ENCODE measurements at places on chromosomes 7 and 10.

DNA sequence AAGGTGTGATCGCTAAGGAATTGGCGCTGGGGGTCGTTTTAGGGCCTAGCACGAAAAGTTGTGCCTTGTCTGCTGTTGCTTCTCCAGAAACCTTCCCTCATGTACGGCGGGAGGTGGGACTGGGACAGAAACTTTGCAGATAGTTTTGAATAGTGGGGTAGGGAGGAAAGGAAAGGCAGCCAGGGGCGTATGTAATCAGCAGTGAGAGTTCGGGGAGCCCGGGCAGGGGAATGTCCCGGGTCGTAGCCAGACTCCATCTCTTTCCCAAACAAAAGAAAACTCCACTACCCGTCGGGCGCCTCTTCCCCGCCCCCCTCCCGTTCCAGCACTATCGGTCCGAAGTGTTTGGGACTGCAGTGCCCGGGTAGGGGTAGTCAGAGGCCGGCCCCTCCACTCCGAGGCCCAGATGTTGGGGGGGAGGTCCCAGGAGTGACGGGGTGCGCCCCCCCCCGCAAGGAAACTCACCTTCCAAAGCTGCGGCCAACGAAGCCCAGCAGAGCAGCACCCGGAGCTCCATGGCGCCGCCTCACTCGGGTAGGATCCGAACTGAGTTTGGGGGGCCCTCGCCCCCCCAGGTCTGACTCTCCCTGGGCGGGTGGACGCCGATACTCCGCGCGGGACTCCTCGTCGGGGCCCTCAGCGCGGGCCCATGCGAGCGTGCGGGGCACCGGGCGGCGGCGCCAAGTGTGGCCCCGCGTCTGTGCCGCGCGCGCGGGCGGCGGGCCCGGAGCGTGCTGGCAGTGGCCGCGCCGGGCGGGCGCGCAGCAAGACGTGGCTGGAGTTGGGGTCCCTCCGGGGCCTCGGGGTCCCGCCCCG, 601 bp downstream of the EPHB4 start:
- DNase-seq = no peak

- no peak for DNase-seq
Observed at GRCh38 chr10:69398466-69398865, 18.3 kb downstream of the TACR2 start.

DNA sequence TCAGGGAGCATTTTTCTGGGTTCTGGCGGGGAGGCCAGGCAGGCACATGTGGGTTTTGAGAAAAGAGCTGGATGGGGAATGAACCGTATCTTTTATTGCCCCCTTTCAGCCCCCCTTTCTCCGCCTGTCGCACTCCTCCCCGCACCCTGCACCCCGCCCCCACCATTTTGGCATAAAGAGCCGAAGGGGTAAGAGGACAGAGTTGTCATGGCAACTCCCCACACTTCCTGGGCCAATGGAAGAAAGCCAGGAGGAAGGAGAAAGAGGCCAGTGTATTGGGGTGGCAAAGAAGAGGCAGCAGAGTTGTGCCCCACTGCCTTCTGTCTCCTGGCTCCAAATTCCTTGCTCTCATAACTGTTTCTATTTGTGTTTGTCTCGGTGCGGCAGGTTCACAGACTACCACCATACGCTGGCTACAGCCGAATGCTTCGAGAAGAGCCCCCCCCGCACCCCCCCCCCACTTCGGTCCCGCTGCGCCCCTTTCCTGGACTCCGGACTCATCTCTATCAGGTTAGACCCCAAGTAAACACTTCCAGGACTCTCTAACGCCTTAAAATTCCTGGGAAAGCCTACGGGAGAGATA, 3.4 kb downstream of the KCNIP2 start:
- DNase-seq = no peak

GRCh38 chr10:67327626-67328535, 368.1 kb downstream of the CTNNA3 start:
- DNase-seq = no peak

- DNase-seq = no peak
Observed at GRCh38 chr10:52064084-52064845, 249.8 kb upstream of the DKK1 start.

GRCh38 chr7:69166979-69167516, 431.2 kb upstream of the AUTS2 start:
- no peak for DNase-seq

GRCh38 chr7:8823486-8823885, 390.1 kb downstream of the NXPH1 start:
- DNase-seq = no peak

GRCh38 chr7:142607351-142607750, 141.9 kb upstream of the PRSS1 start:
- no peak for DNase-seq

DNA sequence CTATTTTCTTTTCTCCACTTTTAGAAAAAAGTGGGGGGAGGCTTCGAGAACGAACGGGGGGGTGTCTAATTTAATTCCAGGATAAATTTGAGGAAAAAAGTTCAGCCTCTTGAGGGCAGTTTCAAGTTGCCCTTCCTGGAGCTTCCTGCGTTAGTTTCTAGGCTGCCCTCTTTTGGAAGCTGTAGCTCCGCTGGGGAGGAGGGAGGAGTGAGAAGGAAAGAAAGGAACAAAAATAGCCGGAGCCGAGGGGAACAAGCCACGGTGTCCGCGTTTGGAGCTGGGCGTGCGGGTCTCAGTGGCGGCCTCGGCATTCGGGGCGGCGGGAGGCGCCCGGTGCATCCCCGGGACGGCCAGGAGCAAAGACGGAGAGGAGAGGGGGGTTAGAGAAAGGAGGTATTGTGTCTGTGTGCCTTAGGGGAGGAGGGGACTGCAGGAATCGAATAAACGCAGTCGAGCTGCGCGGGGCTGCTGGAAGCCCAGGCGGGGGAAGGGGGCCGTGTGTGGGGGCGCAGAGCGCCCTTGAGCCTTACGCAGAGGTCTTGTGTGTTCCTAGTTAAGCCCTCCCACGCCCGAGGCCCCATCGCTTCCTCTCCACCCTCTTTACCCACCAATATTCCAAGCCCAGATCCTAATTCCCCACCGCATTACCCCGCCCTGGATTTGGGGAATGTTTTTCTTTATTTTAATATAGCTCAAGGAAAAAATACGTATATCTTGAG, 2.0 kb upstream of the TNRC18 start:
- DNase-seq = no peak

GRCh38 chr10:5809527-5810154, 3.6 kb downstream of the GDI2 start:
- DNase-seq = no peak

DNA sequence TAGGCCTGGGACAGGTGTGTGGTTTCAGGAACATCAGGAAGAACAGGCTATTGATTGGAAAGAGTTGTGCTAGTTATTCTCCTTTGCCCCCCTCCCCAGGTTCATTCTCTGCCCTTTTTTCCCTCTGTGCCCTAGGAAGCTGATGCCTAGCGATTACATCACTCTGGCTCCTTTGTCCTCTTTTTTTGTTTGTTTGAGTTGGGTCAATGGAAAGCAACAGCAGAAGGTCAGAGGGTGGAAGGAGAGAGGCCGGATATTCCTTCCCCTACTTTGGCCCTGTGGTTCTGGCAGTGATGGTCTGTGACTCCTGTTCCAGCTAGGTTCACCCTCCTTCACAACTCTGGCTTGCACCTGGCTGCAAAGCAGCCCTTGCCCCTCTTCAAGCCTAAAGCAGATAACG, 18.9 kb downstream of the LOXL4 start:
- DNase-seq = no peak

All from HEK293T (cell line).